ENCODE measurements at places on chromosomes 11 and 22.

DNA sequence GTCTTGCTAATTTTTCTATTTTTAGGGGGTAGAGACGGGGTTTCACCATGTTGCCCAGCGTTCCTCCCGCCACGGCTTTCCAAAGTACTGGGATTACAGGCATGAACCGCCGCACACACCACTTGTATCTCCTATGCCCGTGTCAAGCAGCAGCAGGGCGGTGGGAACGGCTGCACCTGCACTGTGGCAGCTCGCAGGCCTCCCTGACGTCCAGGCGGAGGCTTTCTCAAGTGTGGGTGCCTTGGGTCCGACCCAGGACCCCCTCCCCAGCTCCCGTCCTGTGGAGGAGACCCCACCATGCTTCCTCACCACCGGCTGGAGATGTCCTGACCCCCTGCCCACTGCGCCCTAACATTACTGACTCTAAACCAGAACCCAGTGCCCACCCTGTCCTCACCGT lies 25.7 kb downstream of the TSPAN4 start:
- H3K4me3 ChIP-seq = no peak overlapping the region
- H3K4me1 ChIP-seq = no peaks in the 10 kb centered on the region
- H3K36me3 ChIP-seq = no peaks in the 10 kb centered on the region
- H3K27me3 ChIP-seq = no peaks in the 10 kb centered on the region
- H3K27ac ChIP-seq = no peak overlapping the region

DNA sequence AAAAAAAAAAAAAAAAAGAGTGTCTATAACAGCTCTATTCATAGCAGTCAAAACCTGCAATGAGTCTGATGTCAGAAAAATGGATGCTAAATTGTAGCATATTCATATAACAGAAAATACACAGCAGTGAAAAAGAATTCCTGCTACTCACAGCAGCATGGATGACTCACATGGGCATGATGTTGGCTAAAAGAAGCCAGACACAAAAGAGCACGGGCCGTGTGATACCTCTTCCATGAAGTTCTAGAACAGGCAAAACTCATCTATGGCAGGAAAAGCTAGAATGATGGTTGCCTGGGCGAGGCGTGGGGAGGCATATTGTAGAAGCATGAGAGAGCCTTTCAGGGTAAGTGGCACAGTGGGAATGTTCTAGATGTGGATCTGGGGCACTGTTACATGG lies 18.9 kb downstream of the PLAAT3 start:
- H3K27ac ChIP-seq = no peak overlapping the region
- H3K36me3 ChIP-seq = no peaks in the 10 kb centered on the region
- no peaks in the 10 kb centered on the region for H3K4me1 ChIP-seq

DNA sequence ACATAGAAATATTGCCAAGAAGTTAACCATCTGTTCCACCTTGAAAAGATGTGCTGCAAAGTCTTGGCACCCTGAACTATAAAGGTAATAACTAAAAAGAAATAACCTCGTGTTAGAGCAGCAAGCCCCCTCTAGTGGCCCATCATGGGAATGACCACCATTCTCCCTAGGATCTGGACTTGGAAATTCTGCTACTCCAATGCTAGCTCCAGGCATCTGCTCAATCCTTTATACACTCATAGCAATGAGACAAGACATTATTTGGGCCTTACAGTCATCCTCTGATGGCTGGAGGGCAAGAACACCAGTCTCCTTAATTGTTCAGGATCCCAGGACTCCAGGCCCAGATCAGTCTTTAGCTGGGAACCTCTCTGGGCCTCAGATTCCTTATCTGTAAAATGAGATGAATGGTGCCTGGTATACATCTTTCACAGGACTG lies 76.0 kb downstream of the CWC15 start:
- no peaks in the 10 kb centered on the region for H3K4me1 ChIP-seq
- peak; percentile 17 for DNase-seq
- no peaks in the 10 kb centered on the region for H3K27me3 ChIP-seq
- H3K4me3 ChIP-seq = no peak overlapping the region
- H3K27ac ChIP-seq = no peak overlapping the region
- no peaks in the 10 kb centered on the region for H3K36me3 ChIP-seq

DNA sequence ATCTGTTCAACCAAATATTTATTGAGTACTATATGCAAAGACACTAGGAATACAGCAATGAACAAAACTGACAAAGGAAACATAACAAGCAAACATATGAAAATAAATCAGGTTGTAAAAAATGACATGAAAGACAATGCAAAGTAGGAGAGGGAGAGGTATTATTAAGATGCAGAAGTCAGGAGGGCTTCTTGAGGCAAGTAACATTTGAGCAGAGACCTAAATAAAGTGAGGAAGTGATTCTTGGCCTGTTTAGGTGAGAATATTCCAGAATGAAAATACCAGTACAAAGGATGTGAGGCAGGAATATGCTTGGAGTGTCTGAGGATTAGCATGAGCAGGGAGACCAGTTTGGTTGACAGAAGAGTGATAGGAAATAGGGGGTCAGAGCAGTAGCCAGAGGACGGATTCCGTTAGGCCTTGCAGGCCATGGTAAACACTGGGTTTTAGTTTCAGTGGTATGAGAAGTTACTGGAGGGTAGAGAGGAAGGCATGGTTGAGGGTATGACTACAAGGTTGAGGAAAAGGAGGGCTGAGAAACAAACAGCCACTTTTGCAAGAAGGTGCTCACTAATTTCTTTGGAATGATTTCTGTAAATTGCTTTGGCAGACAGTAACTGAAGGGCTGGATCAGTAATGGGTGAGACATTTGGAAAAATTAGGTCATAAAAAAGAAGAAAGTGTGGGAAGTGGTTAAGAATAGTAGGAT lies 191.9 kb downstream of the SWAP70 start:
- H3K36me3 ChIP-seq = no peaks in the 10 kb centered on the region
- peaks cover 13% of the 10 kb centered on the region for H3K4me1 ChIP-seq
- H3K4me3 ChIP-seq = no peak overlapping the region
- H3K27ac ChIP-seq = no peak overlapping the region
- H3K27me3 ChIP-seq = no peaks in the 10 kb centered on the region
- DNase-seq = no peak

DNA sequence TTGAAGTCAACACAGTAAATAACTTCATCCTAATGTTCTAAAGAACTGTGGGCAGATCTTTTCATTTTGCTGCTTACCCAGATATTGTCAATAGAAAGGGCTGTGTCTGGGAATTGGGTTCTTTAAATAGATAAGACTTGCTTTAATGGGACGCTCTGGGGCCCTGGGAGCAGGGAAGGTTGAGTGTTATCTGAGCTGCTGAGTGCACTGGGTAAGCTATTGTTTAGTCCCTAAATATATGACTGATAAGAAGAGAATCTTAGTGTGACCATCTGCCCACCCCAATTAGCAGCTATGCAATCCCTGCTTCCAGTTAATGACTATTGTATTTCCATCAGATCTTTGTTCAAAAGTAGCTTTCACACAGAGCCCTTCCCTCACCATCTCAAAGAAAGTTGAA lies 44.4 kb downstream of the ARHGAP42 start:
- DNase-seq = no peak
- H3K27me3 ChIP-seq = no peaks in the 10 kb centered on the region
- no peak overlapping the region for H3K4me3 ChIP-seq

GRCh38 chr11:103980108-103980507 lies 56.3 kb upstream of the DDI1 start:
- no peak overlapping the region for H3K4me3 ChIP-seq
- no peak overlapping the region for H3K27ac ChIP-seq
- no peak for DNase-seq
- H3K4me1 ChIP-seq = no peaks in the 10 kb centered on the region

- H3K27me3 ChIP-seq = no peaks in the 10 kb centered on the region
- no peaks in the 10 kb centered on the region for H3K36me3 ChIP-seq
- H3K27ac ChIP-seq = no peak overlapping the region
- no peak overlapping the region for H3K4me3 ChIP-seq
- no peaks in the 10 kb centered on the region for H3K4me1 ChIP-seq
Observed at GRCh38 chr11:4797206-4797605, 7.0 kb downstream of the OR52R1 start.

DNA sequence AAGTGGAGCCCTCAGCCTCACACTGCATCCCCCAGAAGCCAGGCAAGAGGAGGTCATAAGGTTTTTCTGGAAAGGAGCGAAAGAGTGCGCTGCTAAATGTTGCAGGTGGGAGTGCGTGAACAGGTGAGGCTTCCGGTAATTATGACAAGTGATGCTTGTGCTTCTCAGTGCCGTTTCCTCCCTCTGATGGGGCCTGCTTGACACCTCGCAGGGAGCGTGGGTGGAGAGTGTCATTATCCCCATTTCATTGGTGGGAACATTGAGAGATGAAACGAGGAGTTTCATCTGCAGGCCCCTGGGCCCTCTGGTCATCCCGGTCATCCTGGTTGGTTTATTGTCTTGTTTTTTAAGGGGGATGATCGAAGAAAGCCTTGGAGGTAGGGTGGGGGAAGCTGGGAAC lies 57.5 kb downstream of the BCR start:
- H3K4me3 ChIP-seq = peak overlapping the region; percentile 8
- peaks cover 61% of the 10 kb centered on the region for H3K4me1 ChIP-seq
- H3K27ac ChIP-seq = peak overlapping the region; percentile 22

DNA sequence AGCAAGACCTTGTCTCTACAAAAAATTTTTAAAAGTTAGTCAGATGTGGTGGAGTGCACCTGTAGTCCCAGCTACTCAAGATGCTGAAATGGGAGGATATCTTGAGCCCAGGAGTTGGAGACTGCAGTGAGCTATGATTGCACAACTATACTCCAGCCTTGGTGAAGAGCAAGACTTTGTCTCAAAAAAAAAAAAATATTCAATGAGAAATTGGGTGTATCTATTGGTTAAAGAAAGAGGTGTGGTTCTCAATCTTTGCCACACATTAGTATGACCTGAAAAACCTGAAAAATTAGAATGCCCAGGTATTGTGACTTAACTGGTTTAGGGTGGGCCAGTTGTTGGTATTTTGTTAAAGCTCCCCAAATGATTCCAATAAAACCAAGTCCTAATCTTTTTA lies 32.4 kb downstream of the MTNR1B start:
- no peaks in the 10 kb centered on the region for H3K36me3 ChIP-seq
- H3K27me3 ChIP-seq = no peaks in the 10 kb centered on the region
- H3K27ac ChIP-seq = no peak overlapping the region
- no peak for DNase-seq

- no peak overlapping the region for H3K4me3 ChIP-seq
- no peak overlapping the region for H3K27ac ChIP-seq
- peaks cover 5% of the 10 kb centered on the region for H3K4me1 ChIP-seq
Observed at GRCh38 chr11:788953-789940, 643 bp downstream of the CEND1 start.

- H3K36me3 ChIP-seq = no peaks in the 10 kb centered on the region
- no peak overlapping the region for H3K4me3 ChIP-seq
- H3K27ac ChIP-seq = no peak overlapping the region
- no peak for DNase-seq
- no peaks in the 10 kb centered on the region for H3K27me3 ChIP-seq
- no peaks in the 10 kb centered on the region for H3K4me1 ChIP-seq
Observed at GRCh38 chr11:83401506-83402225, 115.5 kb upstream of the CCDC90B start.

- no peak for DNase-seq
- H3K36me3 ChIP-seq = no peaks in the 10 kb centered on the region
- no peaks in the 10 kb centered on the region for H3K27me3 ChIP-seq
- H3K4me3 ChIP-seq = no peak overlapping the region
Observed at GRCh38 chr11:117972629-117973502, 13.3 kb upstream of the IL10RA start.

DNA sequence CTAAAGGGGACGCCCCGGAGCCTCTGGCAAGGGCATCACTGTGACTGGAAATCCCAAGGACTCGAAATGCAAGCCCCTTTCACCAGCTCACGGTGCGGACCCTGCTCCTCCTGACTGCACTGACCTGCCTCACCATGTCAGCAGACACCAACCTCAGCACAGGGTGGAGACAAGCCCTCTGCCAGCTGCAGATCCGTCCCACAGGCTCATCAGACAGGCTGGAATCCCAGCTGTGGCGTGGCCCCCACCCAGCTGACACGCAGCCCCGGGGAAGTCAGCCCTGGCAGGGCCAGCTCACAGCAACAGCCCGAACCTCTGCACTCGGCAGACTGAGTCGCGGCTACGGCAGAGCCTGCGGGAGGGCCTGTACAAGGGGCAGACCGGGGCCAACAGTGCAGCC lies 36.8 kb downstream of the BRD1 start:
- peaks cover 66% of the 10 kb centered on the region for H3K36me3 ChIP-seq
- H3K27me3 ChIP-seq = no peaks in the 10 kb centered on the region
- no peak overlapping the region for H3K27ac ChIP-seq
- H3K4me3 ChIP-seq = no peak overlapping the region

DNA sequence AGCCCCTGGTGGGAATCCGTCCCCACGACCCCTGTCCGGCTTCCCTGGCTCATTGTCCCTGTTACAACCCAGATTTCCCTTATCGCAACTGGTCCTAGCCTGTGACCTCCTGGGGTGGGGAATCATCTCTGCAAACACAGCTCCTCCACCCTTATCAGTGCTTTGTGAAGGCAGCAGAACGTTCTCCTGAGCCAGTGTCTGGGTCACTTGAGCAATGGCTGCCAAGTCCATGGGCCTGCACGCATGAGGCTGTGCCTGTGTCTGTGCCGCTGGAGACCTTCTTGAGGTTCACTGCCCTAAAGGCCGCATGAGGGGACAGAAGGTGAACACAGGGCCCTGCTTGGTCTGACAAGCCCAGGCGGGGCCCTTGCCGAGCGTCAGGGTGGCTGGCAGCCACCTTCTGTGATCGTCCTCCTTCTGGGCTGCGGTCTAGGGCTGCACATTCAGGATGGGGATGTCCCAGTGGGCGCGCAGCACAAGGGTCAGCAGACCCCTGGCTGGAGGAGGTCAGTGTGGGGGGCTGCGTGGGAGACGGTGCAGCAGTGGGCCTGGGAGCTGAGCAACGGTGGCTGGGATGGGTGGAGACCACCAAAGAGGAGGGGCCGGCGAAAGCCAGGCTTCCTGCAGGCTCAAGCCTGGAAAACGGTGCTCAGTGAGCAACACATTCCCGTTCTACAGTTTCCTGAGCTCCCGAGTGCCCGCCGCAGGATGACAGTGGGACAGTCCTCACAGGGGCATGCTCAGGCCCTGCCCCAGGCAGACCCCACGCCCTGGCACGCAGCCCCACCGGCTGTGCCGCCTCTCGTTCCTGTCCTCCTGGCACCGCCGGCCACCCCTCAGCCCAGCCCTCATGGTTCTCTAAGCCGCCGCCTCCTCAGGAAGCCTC lies 74.1 kb downstream of the CDKN1C start:
- no peaks in the 10 kb centered on the region for H3K36me3 ChIP-seq
- H3K4me3 ChIP-seq = no peak overlapping the region
- H3K4me1 ChIP-seq = no peaks in the 10 kb centered on the region
- DNase-seq = no peak
- H3K27ac ChIP-seq = no peak overlapping the region

- no peaks in the 10 kb centered on the region for H3K27me3 ChIP-seq
- H3K27ac ChIP-seq = no peak overlapping the region
- no peaks in the 10 kb centered on the region for H3K36me3 ChIP-seq
- DNase-seq = no peak
Observed at GRCh38 chr11:13421561-13421960, 41.5 kb downstream of the BTBD10 start.

DNA sequence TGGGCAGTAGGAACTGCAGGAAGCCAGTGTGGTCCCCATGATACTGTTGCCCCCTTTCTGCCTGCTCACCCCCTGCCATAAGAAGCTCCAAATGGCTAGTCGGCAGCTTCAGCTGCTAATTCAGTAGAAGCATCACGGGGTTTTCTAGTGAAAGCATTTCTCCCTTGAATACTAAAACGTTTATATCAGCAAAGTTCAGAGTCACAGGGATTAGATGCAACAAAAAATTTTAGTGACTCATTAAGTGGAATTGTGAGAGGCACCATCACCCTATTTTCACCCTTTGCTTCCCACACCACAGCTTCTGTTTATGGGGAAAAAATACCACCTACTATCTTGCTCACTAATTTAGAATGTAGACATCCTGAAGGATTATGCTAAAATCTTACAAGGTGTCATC lies 25.2 kb downstream of the RAB39A start:
- H3K27ac ChIP-seq = no peak overlapping the region
- H3K4me1 ChIP-seq = no peaks in the 10 kb centered on the region
- no peaks in the 10 kb centered on the region for H3K27me3 ChIP-seq

- H3K4me1 ChIP-seq = no peaks in the 10 kb centered on the region
- DNase-seq = no peak
- H3K36me3 ChIP-seq = no peaks in the 10 kb centered on the region
- H3K4me3 ChIP-seq = no peak overlapping the region
- H3K27me3 ChIP-seq = no peaks in the 10 kb centered on the region
Observed at GRCh38 chr22:35460688-35461087, 60.7 kb downstream of the MCM5 start.

Measured in CD4-positive, alpha-beta memory T cell (primary cell).